ENCODE measurements at places on chromosomes 12 and 14.
A peak's percentile ranks its signal among the peaks of the same experiment; 100 is the strongest.

DNA sequence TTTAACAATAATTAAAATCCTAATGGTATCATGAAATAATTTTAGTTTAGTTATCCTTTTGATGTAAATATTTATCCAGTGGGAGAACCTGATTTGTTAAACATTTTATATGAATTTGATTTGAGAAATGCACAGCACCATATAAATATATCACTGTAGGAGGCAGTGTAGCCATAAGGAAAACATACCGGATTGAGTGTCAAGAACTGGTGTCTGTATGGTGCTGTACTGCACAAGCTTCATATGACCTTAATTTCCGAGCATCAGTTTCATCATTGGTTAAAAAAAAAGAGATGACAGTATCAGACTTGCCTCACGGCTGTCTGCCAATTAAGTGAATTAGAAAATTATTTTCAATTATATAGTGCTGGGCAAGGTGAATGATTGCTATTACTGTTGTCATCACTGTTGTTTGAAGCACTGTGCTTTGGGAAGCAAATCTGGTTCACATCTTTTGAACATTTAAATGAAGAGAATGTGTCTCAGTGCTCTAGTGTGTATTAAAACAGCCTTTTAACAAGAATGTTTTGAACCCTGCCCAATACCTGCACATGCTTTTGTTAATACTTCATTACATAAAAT is 72.1 kb downstream of the TMTC2 start:
- DNase-seq, result peak; percentile 13

- peak; percentile 30 for DNase-seq
Observed at GRCh38 chr14:34424488-34424887, 37.6 kb downstream of the SPTSSA start.

- no peak for DNase-seq
Observed at GRCh38 chr12:60333461-60333860, 737.6 kb downstream of the SLC16A7 start.

DNA sequence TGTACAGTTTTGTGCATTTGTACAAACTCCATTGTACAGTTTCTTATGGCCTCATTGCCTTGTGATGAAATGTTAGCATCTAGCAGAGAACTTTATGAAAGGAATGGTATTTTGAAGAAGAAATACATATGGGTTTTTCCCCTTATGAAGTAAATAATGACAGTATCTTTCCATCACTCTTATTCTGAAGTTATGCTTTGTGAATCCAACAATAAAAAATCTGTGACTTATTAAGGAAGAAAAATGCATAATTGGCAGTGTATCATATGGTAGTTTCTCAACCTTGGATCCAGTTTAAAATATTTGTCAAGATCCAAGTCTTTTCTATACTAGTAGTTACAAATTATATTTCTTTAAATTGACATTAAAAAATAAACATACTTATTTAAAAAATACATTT is 859.1 kb upstream of the FLRT2 start:
- DNase-seq, result no peak

- no peak for DNase-seq
Observed at GRCh38 chr14:89060191-89060590, 235.7 kb downstream of the TTC8 start.

DNA sequence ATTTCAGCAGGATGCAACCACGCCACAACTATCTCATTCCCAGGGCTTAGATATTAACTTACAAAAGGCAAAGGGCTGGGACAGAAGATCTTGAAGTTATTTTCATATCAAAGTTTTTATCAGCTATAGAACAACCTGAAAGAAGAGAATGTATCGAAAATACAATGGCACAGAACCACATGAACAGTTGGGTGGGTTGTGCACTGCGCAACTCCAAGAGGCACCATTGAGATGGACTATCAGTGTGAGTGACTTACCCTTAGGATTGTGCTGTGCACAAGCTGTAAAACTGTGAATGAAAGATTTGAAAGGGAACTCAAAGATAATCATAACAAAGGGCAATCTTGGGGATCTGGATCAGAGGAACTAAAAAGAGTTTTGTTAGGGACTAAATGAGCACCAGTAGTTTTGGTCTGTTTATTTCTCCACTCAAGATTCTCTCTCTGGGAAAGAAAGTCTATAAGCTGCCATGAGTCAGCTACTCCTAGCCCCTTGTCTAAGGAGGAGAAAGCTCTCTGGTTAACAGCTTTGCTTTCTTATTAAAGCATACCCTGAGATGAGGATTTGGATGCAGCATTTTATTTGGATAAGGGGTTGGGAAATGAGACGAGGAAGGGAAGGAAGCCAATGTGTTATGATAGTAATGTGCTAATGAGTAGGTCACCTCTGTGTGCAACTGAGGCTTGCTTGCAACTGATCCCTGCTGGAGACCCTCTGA is 62.2 kb downstream of the TBX5 start:
- no peak for DNase-seq
